ENCODE measurements at places on chromosomes 2 and 18.
A peak's percentile ranks its signal among the peaks of the same experiment; 100 is the strongest.

- no peak overlapping the region for H3K27ac ChIP-seq
- H3K27me3 ChIP-seq: no peaks in the 10 kb centered on the region
- H3K4me3 ChIP-seq: no peak overlapping the region
Observed at GRCh38 chr18:3041843-3042242, 28.9 kb upstream of the LPIN2 start.

- H3K36me3 ChIP-seq: no peaks in the 10 kb centered on the region
- no peaks in the 10 kb centered on the region for H3K27me3 ChIP-seq
- no peak overlapping the region for H3K4me3 ChIP-seq
- no peak overlapping the region for H3K27ac ChIP-seq
- DNase-seq: no peak
- H3K4me1 ChIP-seq: no peaks in the 10 kb centered on the region
Observed at GRCh38 chr2:66724241-66724640, 289.3 kb downstream of the MEIS1 start.

GRCh38 chr2:233063976-233064411 lies 3.9 kb downstream of the INPP5D start:
- no peak for DNase-seq
- H3K36me3 ChIP-seq: peaks cover 4% of the 10 kb centered on the region
- H3K4me3 ChIP-seq: peak overlapping the region; percentile 91
- H3K4me1 ChIP-seq: peaks cover 52% of the 10 kb centered on the region
- H3K27me3 ChIP-seq: no peaks in the 10 kb centered on the region

GRCh38 chr2:71603311-71603811 lies 150.0 kb downstream of the DYSF start:
- H3K27ac ChIP-seq: no peak overlapping the region
- DNase-seq: peak; percentile 2
- peaks cover 82% of the 10 kb centered on the region for H3K27me3 ChIP-seq
- H3K36me3 ChIP-seq: peaks cover 3% of the 10 kb centered on the region
- H3K4me1 ChIP-seq: peaks cover 20% of the 10 kb centered on the region
- H3K4me3 ChIP-seq: no peak overlapping the region

Measured in T-helper 17 cell (primary cell).